ENCODE measurements at places on chromosomes 3 and 15.

GRCh38 chr3:142237891-142238290, 12.5 kb upstream of the GK5 start:
- peak; percentile 24 for DNase-seq

DNA sequence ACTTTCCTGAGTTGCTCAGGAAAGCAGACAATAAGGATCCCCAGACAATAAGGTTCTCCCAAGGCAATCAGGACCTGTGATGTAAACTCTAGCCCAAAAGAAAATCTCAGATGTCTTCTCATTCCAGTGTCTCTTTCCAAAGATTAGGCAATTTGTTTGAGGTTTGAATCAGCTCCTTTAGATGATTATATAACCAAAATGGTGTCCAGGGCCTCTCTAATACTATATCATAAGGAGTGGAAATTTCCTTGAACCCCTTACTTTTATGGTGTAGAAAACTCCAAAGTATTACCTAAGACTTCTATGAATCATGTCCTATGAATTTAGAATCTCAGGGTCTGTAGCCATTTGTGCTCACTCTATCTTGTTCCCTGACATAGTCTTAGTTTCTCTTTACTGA, 65.9 kb downstream of the GPR176 start:
- DNase-seq: peak; percentile 50

DNA sequence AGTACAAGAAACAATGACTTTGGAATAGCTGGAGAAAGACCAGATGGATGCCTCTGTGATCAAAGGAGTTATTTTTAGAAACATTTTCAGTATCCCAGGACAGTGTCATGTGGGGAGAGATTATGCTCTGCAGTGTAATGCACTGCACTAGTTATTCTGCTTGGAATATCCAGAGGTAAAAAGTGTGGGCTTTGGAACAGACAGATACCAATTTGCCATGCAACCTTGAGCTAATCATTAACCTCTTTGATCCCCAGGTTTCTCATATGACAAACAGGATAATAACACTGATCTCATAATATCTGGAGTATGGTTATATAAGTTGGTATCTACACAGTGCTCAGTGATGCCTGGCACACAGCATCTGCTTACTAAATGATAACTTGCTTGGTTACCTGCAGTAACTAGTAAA, 12.2 kb upstream of the SLC7A14 start:
- DNase-seq: no peak

GRCh38 chr3:42850263-42850662, 25.4 kb downstream of the CYP8B1 start:
- DNase-seq: no peak

DNA sequence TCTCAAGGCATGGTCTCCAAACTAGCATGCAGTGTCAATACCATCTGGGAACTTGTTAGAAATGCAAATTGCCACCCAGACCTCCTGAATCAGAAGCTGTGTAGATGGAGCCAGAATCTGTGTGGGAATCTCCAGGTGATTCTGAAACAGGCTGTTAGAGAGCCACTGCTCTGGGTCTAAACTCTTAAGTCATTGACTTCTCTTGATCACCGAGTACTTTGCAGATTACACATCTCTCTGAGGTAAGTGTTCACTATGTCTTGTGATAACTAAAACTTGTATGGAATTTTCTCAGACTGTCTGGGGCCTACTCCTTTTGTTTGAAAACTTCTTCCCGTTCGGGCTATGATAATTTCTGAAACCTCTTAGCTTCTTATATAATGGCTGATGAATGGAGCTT, 315.6 kb downstream of the EDEM1 start:
- no peak for DNase-seq
